Right atrium auricular region (tissue), 2 donors: ENCODE measurements at places on chromosomes 16 and 17. TPM values are rescaled to one million over a fixed set of nuclear protein-coding genes. Genes with fewer than 3 reads are reported as not detected.

GRCh38 chr17:16585796-16586195, 16.8 kb upstream of the ZNF287 start:
- DNase-seq, result no peak

GRCh38 chr17:74235911-74236371, 22.6 kb downstream of the TTYH2 start:
- no peak for DNase-seq

- no peak for DNase-seq
Measured at GRCh38 chr16:1745181-1745899, 26.0 kb downstream of the NME3 start.

Gene IQCK
- 14.4 TPM for total RNA-seq

Gene CD300LG
- 30.4 TPM for total RNA-seq

GRCh38 chr16:4769306-4769638, 2.3 kb upstream of the ZNF500 start:
- DNase-seq, result no peak

GRCh38 chr16:77112746-77113145, 78.2 kb upstream of the MON1B start:
- no peak for DNase-seq

Gene C17orf78
- total RNA-seq, result not detected

Gene PRSS33
- total RNA-seq, result not detected

- no peak for DNase-seq
Measured at GRCh38 chr16:21642861-21643260, 9.5 kb downstream of the IGSF6 start.

DNA sequence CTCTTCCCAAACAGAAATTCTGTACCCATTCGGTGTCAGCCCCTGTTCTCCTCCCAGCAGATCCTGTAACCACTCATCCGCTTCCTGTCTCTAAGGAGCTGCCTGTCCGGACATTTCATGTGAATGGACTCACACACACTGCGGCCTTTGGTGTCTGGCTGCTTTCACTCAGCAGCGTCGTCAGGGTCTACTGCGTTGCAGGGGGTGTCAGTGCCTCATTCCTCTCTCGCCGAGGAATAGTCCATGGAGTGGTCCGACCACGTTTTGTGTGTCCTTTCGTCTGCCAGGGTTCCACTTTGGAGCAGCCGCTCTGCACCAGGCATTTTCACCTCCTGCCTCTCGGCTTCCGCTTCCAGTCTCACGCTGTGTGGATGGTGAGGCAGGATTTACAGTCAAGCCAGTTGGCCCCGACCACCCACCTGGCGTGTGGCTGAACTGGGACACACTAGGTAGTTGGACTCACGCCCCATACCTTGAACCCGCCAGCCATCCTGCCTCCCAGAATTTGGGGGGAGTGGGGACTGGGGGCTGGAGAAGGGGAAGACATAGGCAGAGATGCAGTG, 188.2 kb upstream of the CIBAR2 start:
- DNase-seq, result no peak

DNA sequence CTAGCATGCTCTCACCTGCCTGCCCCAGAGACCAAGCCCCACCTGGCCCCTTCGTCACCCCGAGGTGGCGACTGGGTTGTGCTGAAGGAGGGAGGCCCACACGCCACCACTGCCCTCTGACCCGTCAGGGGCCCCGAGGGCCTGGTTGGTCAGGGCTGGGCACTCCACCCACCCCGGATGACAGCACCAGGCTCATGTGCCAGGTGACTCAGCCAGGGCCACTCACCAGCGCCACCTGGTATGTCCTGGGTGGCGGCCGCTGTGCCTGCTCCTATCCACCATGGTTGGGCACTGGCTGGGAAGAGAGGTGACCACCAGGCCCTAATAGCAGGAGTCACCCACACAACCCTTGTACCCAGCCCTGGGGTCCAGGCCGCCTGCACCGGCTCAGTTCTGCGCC, 68.9 kb downstream of the JPH3 start:
- DNase-seq, result no peak

- DNase-seq, result no peak
Measured at GRCh38 chr16:75584108-75584507, 17.9 kb downstream of the GABARAPL2 start.

Gene PIEZO1
- 37.7 TPM for total RNA-seq

Gene VAT1L
- total RNA-seq, result 10.3 TPM

GRCh38 chr16:51755039-51755501, 604.0 kb upstream of the SALL1 start:
- no peak for DNase-seq

DNA sequence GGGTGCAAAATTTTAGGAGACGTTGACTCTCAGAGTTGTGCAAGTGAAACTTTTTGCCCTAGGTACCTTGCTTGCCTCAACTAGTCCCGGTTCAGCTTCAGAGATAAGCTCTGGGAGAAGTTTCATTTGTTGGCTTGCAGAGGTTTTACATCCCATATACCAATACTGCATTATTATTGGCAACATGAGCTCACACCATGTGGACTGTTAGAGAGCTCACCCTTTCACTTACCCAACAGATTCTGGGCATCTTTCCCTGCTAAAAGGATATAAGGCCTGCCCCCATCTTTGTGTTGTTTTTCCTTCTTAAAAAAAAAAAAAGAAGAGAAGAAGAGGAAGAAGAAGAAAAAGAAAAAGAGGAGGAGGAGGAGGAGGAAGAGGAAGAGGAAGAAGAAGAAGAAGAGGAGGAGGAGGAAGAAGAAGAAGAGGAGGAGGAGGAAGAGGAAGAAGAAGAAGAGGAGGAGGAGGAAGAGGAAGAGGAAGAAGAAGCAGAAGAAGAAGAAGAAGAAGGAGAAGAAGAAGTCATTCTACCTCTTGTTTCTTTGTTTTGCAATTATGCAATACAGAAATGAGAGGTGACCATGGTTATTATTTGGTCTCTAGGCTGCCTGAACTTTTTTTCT, 292.6 kb upstream of the IRX3 start:
- no peak for DNase-seq

Gene CDH1
- total RNA-seq, result 1.4 TPM

DNA sequence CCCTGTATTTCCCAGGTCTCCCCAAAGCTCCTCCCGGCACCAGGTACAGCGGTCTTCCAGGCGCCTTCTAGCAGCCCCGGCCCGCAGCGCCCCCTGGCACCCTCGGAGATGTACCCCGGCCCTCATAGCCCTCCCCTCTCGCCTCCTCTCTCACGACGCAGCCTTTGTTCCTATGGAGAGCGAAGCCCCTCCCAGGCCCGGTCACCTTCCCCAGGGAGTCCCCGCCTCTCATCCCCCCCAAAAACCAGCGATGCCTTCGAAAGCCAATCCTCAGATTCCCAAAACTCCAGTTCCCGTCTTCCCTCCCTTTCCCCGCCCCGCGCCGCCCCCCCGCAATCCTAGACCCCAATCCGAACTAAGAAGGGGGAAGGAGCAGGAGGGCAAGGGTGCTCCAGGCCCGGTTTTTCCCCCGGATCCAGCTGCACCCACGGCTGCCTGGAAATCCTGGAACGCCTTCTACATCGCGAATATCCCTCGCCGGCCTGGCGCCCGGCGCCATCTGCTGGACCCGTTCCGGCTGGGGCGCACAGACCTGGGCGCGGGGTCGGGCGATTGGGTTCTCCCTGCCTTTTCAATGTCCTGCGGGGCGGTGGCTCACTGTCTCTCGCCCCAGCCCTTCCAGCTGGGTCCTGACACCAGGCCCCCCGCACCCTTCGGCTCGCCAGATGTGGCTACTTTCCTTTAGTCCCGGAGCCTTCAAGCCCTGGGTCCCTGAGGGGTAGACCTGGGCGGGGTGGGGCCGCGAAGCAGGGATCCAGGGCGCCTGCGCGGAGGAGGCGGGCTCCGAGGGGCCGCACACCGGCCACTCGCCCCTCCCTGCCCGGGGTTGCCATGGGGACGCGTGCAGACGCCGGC, at the start of gene DNAH2:
Gene DNAH2 (plus strand): TSS at position 844 of the 855 bp plus-strand sequence. CDS start 1,991 bp downstream, outside the sequence.
- DNase-seq, result peak; percentile 71

DNA sequence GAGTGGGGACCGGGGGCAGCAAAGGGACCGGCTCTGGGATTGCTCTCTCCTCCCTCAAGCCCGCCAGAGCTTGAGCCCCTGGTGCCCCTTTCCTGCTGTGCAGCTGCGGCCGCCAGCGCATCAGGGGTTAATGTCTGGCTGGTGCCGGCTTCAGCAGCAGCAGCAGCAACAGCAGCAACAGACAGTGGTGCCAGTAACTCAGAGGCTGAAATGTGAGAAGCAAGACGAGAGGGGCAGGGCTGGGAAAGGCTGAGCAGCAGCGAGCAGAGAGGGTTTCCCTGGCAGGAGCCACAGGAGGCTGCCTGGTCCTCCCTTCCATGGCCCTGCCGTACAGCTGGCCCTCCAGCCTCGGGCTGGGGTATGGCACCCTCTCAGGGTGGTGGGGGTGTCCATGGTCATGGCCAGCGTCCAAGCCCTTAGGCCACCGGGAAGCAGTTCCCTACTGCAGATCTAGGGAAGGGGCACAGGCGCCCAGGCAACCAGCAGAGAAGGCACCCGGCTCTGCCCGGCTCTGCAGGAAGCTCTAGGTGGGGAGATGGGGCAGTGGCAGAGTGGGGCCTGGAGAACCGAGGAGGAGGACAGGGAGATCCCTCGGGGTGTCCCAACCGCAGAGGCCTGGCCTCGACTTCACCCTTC, 21.1 kb upstream of the TFAP4 start:
- peak; percentile 67 for DNase-seq

Gene VWA3A
- not detected for total RNA-seq

DNA sequence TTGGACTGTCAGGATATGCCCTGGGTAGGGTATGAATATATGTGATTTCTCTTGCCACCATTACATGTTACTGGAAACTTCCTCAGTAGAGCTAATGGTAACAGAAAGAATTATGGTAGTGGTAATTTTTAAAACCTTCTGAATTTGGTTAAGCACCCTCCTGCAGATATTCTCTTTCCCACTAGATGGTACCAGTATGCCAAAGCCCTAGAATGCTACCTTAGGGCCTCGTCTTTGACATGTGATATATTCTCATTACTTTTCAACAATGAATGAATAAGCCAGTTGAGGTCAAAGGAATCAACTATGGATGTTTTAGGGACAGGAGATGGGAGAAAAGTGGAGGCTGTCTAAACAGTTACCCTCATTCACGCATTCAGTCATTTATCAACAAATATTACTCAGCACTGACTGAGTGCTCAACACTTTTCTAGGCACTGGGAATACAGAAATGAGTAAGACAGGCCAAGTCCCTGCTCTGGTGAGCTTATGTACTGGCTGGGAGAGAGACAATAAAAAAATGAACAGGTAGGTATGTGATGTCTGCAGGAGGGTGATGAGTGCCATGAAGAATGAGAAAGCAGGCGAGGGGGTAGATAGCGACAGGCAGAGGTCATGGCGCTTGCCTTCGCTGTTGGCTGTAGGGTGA, 14.7 kb downstream of the CDH13 start:
- DNase-seq, result no peak

DNA sequence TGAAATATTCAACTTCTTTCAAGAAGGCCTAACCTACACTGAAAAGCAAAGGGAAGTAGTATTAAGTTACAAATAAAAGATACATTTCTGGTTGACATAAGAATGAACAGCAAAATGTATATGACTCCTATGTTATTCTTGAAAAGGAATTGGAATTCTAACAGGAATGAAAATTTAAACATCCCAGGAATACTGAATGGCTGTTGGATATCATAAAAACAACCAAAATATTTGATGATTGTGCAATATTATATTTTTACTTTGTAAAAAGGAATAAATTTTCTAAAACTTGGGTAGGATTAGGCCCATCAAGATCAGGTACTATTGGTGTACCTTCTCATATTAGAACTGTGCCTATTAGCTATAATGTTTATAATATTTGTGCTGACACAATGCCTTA, 50.0 kb downstream of the CYB5B start:
- no peak for DNase-seq

- DNase-seq, result no peak
Measured at GRCh38 chr17:52995147-52995546, 827.6 kb upstream of the KIF2B start.

Gene ANKRD40CL
- not detected for total RNA-seq

DNA sequence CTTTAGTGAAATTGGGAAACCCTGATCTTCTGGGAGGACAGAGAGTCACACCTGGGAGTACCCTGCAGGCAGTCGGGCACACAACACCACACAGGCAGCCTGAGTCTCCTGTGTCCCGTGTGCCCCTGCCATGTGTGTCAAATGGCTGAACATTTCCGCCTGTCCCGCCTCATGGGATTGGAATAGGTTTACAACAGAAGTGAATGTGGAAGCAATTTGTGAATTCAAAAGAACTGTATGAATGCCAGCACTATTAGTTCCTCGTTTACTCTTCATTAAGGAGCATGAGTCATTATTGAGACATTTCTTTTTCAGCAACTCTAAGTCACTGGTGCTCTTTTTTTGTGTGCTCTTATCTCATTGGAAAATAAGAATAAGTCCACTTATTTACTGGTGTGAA, 226.5 kb downstream of the PMP22 start:
- DNase-seq, result no peak

GRCh38 chr16:2820836-2821486, 3.9 kb downstream of the PRSS21 start:
- no peak for DNase-seq

GRCh38 chr17:80187515-80187941, 17.7 kb downstream of the CARD14 start:
- peak; percentile 73 for DNase-seq

DNA sequence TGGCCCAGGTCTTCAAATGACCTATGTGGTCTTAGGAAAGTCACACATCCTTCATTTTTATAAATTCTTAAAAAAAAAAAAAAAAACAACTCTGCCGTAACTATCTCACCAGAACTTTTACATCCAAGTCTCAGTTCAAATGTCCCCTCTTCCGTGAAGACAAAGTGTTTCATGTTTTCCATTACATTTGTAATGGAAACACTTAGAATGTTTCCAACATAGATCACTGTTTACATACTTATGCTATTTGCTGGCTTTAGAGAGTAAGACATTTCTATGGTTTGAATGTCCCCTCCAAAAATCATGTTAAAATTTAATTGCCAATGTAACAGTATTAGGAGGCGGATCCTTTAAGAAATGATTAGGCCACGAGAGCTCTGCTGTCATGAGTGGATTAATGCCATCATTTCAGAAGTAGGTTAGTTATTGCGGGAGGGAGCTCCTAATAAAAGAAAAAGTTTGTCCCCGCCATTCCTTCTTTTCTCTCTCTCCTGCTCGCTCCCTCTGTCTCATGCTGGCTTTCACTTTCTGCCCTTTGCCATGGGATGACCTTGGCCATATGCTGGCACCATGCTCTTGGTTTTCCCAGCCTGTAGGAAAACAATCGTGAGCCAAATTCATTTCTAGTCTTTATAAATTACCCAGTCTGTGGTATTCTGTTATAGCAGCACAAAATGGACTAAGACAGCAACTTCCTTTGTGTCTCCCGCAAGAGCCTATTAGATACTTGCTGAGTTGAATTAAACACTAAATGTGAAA, 887.8 kb upstream of the SOX9 start:
- DNase-seq, result no peak

GRCh38 chr17:29327412-29327811, 33.5 kb upstream of the NUFIP2 start:
- no peak for DNase-seq

Gene HSD17B1
- 0.78 TPM for total RNA-seq

GRCh38 chr17:17098551-17099179, 56.4 kb downstream of the MPRIP start:
- no peak for DNase-seq
